Left renal pelvis (tissue), 4 donors: ENCODE measurements at places on chromosomes 1 and 21. TPM values are rescaled to one million over a fixed set of nuclear protein-coding genes. Genes with fewer than 3 reads are reported as not detected.

CD244 gene
- polyA plus RNA-seq, result 0.42 TPM

SESN2 gene
- 14.5 TPM for polyA plus RNA-seq

DNA sequence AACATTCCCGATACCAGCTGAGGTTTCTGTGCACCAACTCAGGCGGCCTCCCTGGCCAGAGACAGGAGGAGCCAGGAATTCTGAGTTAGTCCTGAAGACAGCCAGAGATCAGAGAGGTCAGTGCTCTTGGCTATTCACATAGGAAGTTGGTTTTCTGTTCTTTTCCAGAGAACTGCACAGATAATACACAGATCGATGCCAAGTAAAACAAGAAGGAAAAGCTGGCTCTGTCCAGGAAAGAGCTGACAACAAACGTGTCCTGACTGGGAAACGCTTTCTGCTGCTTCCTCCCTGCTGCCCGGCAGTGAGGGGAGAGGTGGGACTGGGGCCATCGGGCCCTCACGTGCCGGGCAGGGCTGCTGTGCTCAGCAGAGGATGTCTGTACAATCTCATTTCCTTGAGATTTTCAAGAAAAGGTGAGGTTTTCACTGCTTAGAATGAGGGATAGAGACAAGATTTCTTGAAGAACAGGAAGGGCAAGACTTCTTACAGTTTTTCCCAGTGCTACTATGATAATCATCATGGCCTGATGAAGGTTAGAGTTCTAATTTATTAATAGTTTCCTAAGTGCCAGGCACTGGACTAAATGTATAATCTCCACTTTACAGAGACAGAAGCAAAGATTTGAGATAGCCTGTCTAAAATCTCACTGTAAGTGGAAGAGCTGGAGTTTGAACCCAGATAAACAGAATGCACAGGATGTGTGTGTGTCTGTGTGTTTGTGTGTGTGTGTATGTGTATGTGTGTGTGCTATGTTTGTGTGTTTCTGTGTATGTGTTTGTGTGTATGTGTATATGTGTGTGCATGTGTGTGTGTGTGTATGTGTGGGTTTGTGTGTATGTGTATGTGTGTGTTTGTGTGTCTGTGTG is 211.0 kb upstream of the RAB4A start:
- DNase-seq, result no peak

DNA sequence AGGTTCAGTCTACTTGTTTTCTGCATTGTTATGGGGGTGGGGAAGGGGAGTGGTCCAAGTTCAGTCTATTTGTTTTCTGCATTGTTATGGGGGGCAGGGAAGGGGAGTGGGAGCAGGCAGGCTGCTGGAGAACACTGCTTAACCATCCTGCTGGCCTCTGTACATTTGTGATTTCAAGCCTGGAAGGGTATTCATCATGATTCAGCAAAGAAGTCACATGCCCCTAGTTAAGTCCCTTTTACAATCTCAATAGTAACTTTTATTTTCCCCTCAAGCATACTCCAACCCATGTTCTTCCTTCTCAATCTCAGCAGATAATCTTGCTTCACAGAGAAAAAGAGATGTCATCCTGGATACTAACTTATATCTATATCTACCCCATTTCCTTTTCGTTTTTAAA is 7.9 kb downstream of the LYST start:
- DNase-seq, result no peak

GRCh38 chr1:14954210-14954609 is 199.3 kb upstream of the TMEM51 start:
- DNase-seq, result no peak

- DNase-seq, result no peak
These were observed 77.1 kb downstream of the IFI44 start for GRCh38 chr1:78726686-78727085.

IL20 gene
- polyA plus RNA-seq, result not detected
